ENCODE measurements at places on chromosomes 12 and 14.

DNA sequence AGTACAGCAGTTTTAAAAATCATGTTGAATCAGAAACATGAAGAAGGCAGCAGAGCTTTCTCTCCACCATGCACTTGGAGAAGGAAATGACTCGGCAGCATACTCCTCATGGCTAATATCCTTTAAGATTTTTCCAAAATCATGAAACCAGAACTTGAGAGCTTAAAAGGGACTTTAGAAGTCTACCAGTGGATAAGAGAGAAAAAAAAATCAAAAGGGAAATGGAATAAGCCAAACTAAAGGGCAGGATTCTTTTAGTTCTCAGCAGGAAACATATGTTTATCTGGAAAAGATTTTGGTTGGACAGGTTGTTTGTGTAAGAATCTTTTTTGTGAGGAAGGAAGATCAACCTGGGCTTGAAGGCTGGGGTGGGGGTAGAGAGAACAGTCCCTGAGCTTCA lies 111.8 kb downstream of the PRKCH start:
- no peaks in the 10 kb centered on the region for H3K4me1 ChIP-seq
- no peak for DNase-seq
- no peak overlapping the region for H3K27ac ChIP-seq
- no peak overlapping the region for H3K4me3 ChIP-seq
- no peaks in the 10 kb centered on the region for H3K27me3 ChIP-seq

DNA sequence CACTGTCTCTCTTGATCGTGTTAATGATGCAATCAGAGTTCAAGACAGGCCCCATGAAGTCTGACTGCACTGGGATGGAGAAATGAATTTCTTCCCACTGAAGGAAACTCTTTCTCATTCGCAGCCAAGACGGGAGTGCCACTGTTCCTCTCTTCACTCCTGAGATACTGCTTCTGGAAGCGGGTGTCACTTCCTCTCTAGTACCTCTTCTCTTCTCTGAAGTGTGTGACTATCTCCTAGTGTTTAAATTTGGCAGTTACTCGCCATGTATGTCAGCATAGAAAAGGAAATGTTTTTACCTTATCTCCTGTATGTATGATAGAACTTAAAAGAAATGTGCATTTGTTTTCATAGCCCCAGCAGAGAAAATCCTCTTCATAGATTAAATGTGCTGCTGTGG lies 215.2 kb downstream of the ANO6 start:
- peaks cover 14% of the 10 kb centered on the region for H3K36me3 ChIP-seq
- no peaks in the 10 kb centered on the region for H3K27me3 ChIP-seq
- H3K4me3 ChIP-seq = no peak overlapping the region
- no peak overlapping the region for H3K27ac ChIP-seq
- H3K4me1 ChIP-seq = no peaks in the 10 kb centered on the region
- DNase-seq = no peak

DNA sequence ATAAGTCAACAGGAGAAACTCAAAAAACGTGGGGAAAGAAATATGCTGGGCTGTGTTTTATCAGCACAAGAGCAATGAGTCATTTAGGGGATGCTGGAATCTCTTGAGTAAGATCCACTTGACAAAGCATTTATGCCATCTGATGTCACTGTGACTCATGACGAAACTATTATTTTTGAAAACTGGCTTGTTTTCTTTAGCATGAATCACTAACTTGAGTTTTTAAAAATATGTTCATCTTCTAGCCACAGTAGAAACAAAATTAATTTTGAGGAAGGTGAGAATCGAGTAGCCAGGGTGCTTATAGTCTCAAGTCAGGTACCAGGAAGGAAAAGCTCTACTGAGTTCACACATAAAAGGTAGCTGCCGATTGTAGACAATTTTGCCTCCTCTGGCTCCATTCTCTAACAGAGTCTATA lies 456.2 kb upstream of the MGAT4C start:
- DNase-seq = no peak
- H3K27ac ChIP-seq = no peak overlapping the region
- H3K36me3 ChIP-seq = no peaks in the 10 kb centered on the region
- no peaks in the 10 kb centered on the region for H3K27me3 ChIP-seq
- no peak overlapping the region for H3K4me3 ChIP-seq

- H3K27ac ChIP-seq = no peak overlapping the region
- H3K36me3 ChIP-seq = no peaks in the 10 kb centered on the region
- no peaks in the 10 kb centered on the region for H3K27me3 ChIP-seq
- no peak for DNase-seq
- H3K4me3 ChIP-seq = no peak overlapping the region
These were observed 142.7 kb downstream of the SNAPC1 start for GRCh38 chr14:61904946-61905345.

DNA sequence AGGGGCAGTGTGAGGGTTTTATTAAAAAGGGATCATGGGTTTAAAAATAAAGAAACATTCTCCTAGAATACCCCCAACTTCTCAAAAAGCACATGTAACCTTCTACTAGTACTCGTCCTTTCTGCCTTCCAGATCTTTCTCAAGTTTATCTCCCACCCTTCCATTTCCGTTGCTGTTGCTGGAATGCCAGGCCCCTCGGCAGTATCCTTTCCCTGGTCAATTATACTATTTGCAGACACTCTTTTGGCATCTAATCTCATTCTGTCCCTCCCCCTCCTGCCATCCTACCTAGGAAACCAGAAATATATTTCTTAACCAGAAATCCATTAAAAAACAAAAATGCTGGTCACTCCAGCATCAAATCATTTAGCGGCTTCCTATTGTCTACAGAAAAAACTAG lies 198.2 kb upstream of the ATP2B1 start:
- H3K4me3 ChIP-seq = no peak overlapping the region
- no peaks in the 10 kb centered on the region for H3K36me3 ChIP-seq
- H3K27ac ChIP-seq = no peak overlapping the region
- H3K27me3 ChIP-seq = no peaks in the 10 kb centered on the region
- no peak for DNase-seq
